ENCODE measurements at places on chromosomes 11 and 22.

GRCh38 chr22:45426387-45426786 lies 12.9 kb downstream of the RIBC2 start:
- peak; percentile 35 for DNase-seq

DNA sequence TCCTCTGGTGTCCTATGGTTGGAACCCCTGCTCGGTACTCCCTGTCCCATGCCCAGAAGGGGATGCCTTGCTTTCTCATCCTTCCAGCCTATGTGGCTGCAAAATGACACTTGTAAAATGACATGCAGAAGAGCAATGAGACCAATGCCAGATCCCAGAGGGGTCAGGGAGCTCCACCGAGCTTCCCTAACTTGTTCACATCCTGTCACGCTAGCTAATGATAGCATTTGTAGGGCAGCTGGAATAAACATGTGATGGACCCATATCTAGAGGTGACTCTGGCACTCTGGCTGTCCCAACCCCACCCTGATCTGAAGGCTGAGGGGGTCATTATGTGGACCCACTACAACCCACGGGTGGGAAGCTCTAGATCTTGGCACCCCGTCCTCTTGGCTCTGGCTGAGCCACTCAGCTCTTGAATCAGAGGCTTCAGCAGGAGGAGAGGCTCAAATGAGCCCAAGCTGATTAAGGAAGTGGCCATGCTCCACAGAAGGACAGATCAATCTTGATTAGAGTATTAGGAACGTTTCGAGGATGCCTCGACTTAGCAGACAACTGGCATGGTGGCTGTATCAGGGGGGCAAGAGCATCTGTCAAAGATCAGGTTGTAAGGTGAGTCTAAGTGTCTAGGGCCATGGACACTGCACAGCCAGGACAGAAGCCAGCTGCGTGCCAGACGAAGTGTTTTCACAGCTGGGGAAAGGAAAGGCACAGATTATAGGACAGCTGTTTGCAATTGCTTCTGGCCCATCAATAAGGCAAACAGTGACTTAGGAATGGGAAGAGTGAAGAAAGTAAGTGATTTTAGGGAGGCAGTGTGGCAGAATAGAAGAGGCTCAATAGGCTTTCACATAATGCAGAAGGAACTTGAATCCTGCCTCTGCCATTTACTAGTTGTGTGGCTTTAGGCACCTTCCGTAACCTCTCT lies 182.8 kb downstream of the KIRREL3 start:
- DNase-seq = no peak

- no peak for DNase-seq
Observed at GRCh38 chr22:22770881-22771280, 116.7 kb upstream of the IGLL5 start.

GRCh38 chr22:45263463-45264269 lies 21.1 kb upstream of the UPK3A start:
- DNase-seq = peak; percentile 80

DNA sequence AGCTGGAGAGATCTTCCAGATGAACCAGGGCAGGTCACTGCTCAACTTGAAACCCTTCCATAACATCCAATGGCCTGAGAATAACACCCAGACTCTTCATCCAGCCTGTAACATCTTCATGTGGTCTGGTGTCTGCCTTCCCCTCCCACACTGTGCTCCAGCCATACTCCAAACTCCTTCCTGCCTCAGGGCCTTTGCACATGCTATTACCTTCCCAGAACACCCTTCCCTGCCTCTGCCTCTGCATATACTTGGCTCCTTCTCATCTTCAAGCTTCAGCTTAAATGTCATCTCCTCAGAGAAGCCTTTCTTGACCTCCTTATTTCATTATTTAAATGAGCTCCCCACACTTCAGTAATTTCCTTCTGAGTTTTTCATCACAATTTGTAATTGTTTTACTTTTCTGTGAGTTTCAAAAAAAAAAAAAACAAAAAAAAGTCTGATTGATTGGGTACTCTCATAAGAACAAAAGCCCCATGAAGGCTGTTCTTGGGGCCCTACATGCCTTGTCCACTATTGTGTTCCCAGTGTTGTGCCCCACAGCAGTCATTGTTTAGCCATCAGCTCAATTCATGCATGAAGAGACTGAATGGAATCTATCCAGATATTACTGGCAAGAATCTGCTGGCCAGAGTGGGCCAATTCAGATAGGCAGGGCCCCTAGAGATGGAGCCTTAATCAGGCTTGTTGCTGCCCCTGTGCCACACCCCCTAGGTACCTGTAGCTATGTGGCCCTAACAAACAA lies 22.1 kb downstream of the LMO1 start:
- DNase-seq = no peak

- DNase-seq = peak; percentile 17
Observed at GRCh38 chr22:25837288-25837900, 95.4 kb downstream of the MYO18B start.

DNA sequence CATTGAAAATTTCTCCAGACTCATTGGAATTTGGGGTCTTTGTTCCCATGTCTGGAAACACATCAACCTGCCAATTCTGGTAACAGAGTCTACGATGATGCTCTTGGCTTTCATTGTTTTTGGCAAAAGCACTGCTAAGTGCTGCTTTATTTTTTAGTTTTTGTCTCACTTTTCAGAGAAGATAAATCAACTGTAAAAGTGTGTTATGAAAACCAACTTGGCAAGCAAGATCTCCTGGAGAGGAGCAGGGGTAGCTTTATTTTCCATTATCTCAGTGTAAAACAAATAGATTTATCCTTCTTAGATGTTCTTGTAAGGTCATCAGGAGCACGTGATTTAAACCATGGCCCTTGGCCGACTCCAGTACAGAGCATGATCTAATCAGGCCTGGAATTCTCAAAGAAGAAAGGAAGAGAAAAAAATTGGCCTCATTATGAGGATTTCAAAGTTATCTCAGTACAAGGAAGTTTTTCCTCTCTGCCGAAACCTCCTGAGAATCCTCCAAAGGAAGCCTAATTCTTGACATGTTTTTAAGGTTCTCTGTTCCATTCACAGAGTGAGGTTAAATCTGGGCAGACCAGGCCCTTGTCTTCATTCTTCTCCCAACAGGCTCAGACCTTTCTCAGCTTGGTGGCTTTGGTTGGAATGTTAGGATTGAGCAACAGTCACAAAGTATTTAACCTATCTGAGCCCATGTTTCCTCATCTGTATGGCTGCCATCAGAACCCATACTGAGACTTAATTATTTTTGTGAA lies 16.4 kb upstream of the PAMR1 start:
- peak; percentile 61 for DNase-seq

GRCh38 chr22:27111796-27112672 lies 454.6 kb downstream of the MIAT start:
- DNase-seq = no peak

DNA sequence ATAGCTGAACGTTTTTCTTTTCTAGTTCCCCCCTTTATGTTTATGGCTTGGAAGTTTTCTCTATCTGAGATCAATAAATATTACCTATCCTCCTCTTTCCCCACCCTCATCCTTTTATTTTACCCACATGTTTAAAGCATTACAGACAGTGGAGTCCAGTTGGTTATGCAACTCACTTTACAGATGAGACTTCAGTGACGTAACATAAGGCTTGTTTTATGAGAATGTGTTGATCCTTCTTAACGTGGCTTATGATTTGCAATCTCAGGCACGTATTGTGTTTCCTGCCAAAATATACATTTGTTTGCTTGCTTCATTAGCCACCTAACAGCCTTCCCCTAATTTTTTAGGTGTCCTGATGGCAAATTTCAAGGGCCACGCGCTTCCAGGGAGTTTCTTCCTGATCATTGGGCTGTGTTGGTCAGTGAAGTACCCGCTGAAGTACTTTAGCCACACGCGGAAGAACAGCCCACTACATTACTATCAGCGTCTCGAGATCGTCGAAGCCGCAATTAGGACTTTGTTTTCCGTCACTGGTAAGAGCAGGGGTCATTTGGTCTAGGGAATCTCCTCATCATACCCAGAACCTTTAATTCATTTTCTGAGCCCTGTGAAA lies 36.6 kb downstream of the TMEM45B start:
- no peak for DNase-seq

All from ureter (tissue), 1 donor.